ENCODE measurements at places on chromosomes 3 and 15. TPM values are rescaled to one million over a fixed set of nuclear protein-coding genes. Genes with fewer than 3 reads are reported as not detected.

Gene ERC2
- 0.99 TPM for total RNA-seq

Gene CNTN3
- total RNA-seq, result 1.2 TPM

DNA sequence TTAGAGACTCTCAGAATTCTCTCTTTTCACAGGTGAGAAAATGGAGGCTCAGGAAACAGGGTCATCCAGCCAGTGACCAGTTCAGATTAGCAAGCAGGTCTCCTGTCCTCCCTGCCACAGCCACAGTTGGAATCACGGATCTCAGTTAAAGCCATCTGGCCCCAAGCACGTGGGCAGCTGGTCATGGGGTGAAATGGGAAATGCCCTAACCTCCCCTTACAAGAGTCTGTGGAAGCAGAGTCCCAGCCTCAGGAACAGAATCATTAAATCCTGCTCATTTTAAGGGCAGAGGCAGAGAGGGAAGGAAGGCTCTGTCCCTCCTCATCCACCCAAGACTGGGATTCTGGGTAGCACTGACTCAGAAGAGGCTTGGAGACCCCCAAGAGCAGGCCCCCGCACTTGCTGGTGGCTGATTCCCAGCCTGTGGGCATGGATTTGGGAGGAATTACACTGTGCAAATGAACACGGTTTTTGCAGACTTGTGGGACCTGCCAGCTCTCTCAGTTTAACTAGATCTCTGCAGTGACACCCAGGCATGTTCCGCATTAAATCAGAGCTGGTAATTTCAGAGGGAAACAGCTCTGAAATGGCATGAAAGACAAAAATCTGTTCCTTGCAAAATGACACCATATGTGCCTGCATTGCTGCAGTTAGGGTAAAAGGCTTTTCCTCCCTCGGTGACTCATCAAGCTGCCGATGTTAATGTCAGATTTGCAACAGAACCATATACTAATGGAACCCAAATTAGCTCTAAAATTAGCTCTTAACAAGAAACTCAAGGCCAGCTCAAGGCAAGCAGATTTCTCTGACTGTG, 89.0 kb downstream of the BDH1 start:
- no peak overlapping the region for H3K27ac ChIP-seq
- no peak overlapping the region for H3K4me3 ChIP-seq
- no peaks in the 10 kb centered on the region for H3K36me3 ChIP-seq
- DNase-seq, result no peak

Gene DPPA2
- not detected for total RNA-seq

DNA sequence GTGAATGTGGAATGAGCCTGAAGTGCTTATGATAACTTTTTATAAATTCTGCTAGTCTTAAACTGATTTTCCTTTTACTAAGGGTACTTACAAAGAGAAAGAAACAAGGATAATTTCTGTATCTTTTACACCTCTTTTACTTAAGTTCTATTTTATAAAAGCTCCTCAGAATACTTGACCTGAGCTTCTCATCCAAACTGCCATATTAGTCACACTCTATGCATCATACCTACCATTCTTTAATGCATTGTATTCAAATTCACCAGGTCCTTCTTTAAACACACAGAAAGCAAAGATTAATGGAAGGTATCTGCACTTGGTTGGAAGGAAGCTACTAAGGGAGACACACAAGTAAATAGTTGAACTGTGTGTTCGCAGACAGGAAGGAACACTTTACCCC, 1.6 kb upstream of the TOPAZ1 start:
- peaks cover 19% of the 10 kb centered on the region for H3K27me3 ChIP-seq
- no peak overlapping the region for H3K27ac ChIP-seq

DNA sequence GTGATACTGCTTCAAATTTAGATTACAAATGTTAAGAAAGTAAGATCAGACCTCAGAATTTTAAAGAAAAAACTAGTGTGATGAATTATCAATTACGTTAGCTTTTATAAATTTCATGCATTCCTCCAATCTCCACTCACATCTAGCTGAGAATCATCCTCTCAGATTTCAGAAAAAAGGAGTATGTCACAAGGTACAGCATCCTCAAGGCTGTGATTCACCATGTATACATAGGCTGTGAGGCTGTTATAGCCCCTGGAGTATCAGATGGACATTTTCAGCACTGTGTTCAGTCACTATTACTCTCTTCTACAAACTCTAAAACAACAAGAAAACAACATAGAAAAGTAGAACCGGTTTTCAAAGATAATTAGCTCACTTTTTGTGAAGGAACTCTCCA, 214.4 kb downstream of the PCCB start:
- H3K4me1 ChIP-seq, result no peaks in the 10 kb centered on the region
- DNase-seq, result no peak
- no peak overlapping the region for H3K4me3 ChIP-seq
- H3K36me3 ChIP-seq, result peaks cover 33% of the 10 kb centered on the region

- H3K36me3 ChIP-seq, result peaks cover 15% of the 10 kb centered on the region
- no peak overlapping the region for H3K4me3 ChIP-seq
- no peak for DNase-seq
- H3K4me1 ChIP-seq, result peaks cover 4% of the 10 kb centered on the region
- no peaks in the 10 kb centered on the region for H3K27me3 ChIP-seq
Measured at GRCh38 chr15:75891895-75892294, 11.8 kb upstream of the FBXO22 start.

Gene LZTFL1
- total RNA-seq, result 7.4 TPM

DNA sequence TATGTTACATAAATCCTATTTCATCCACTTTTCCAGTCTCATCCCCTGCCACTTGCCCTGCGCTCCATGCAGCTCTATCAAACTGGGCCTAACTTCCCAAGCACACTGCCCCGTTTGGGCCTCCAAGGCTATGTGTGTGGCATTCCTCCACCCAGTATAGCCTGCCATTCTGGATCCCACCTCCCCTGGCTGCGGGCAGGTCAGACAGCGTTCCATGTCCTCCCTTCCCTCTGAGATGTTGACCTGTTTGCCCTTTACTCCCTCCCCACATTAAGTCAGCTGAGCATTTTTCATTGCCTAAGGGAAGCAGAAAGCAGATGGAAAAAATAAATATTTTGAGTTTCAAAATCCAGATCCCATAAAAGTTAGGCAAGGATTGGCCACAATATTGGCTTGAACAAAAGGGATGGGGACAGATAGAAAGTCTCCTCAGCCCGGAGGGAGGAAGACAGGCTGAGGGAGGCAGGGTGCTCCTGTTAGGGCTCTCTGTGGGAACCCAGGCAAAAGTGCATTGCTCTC, 73.3 kb downstream of the CYP19A1 start:
- H3K27ac ChIP-seq, result no peak overlapping the region
- peaks cover 50% of the 10 kb centered on the region for H3K27me3 ChIP-seq
- H3K4me3 ChIP-seq, result no peak overlapping the region
- no peaks in the 10 kb centered on the region for H3K36me3 ChIP-seq

Gene SPINK8
- not detected for total RNA-seq

- no peak overlapping the region for H3K4me3 ChIP-seq
- peaks cover 23% of the 10 kb centered on the region for H3K4me1 ChIP-seq
- H3K27me3 ChIP-seq, result no peaks in the 10 kb centered on the region
- H3K27ac ChIP-seq, result no peak overlapping the region
Measured at GRCh38 chr3:12708584-12709192, 44.8 kb upstream of the RAF1 start.

- peaks cover 73% of the 10 kb centered on the region for H3K4me1 ChIP-seq
- H3K27ac ChIP-seq, result peak overlapping the region; percentile 71
- no peak overlapping the region for H3K4me3 ChIP-seq
- no peak for DNase-seq
Measured at GRCh38 chr3:61724801-61725200, 163.4 kb downstream of the PTPRG start.

GRCh38 chr3:129596194-129597086, 10.0 kb downstream of the PLXND1 start:
- H3K27me3 ChIP-seq, result no peaks in the 10 kb centered on the region
- H3K27ac ChIP-seq, result peak overlapping the region; percentile 96
- H3K36me3 ChIP-seq, result no peaks in the 10 kb centered on the region

Gene MEIS2
- total RNA-seq, result 36.0 TPM

Gene MYLK
- 11.1 TPM for total RNA-seq

GRCh38 chr15:101579631-101580163, 72.5 kb downstream of the TM2D3 start:
- no peak overlapping the region for H3K27ac ChIP-seq
- DNase-seq, result no peak
- no peak overlapping the region for H3K4me3 ChIP-seq
- H3K36me3 ChIP-seq, result no peaks in the 10 kb centered on the region

Gene ACVR2B
- 5.5 TPM for total RNA-seq

Gene CHAC1
- 1.3 TPM for total RNA-seq

Gene SMAD3
- 18.8 TPM for total RNA-seq

GRCh38 chr3:52277972-52278509, 408 bp downstream of the WDR82 start:
- H3K27me3 ChIP-seq, result no peaks in the 10 kb centered on the region

DNA sequence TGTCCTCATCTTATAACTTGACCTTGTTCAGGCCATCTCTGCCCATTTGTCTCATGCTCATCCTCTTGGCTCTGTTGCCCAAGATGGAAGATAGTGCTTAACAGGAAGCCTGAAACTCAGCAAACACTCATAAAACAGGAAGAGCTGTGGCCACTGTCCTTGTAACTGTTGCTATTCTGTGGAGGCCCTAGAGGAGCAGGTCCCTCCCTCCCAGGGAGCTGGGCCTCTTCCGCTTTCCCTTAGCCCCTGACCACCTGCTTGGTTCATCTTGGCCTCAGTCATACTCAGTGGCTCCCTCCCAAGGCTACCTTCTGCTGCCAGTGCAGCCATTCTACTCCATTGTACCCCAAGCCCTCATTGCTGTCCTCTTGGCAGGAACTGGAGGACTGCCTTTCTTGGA, 3.5 kb downstream of the MAPKAPK3 start:
- peak overlapping the region; percentile 98 for H3K27ac ChIP-seq
- DNase-seq, result no peak
- H3K36me3 ChIP-seq, result peaks cover 3% of the 10 kb centered on the region
- peaks cover 93% of the 10 kb centered on the region for H3K4me1 ChIP-seq
- H3K4me3 ChIP-seq, result peak overlapping the region; percentile 96
- no peaks in the 10 kb centered on the region for H3K27me3 ChIP-seq

- no peak overlapping the region for H3K4me3 ChIP-seq
- H3K27ac ChIP-seq, result no peak overlapping the region
- H3K4me1 ChIP-seq, result no peaks in the 10 kb centered on the region
Measured at GRCh38 chr15:60486742-60487141, 7.8 kb upstream of the ICE2 start.

Gene THSD4
- 95.8 TPM for total RNA-seq

Gene PLOD2
- 21.1 TPM for total RNA-seq
